ENCODE measurements at places on chromosomes 11 and 22. TPM values are rescaled to one million over a fixed set of nuclear protein-coding genes. Genes with fewer than 3 reads are reported as not detected.
A peak's percentile ranks its signal among the peaks of the same experiment; 100 is the strongest.

The VPS37C gene
- 10.6 TPM for total RNA-seq

DNA sequence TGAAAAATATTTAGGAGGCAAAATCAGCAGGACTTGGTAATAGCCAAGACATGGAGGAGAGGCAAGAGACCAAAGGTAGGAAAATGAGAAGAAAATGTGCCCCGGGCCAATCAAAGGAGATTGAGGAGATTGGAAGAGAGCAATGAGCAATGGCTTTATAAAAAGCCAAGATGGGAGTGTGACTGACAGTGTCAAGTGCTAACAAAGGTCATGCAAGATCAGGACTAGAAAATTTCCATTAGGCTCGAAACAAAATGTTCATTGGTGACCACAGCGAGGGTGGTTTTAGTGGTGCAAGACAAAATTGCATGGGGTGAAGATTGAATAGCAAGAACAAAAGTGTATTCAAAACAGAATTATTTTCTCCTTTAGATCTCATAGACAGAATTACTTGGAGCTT, 45.2 kb upstream of the TBCEL start:
- H3K4me1 ChIP-seq, result no peaks in the 10 kb centered on the region
- H3K27me3 ChIP-seq, result peaks cover 25% of the 10 kb centered on the region
- H3K36me3 ChIP-seq, result no peaks in the 10 kb centered on the region
- no peak overlapping the region for H3K4me3 ChIP-seq
- DNase-seq, result no peak
- no peak overlapping the region for H3K27ac ChIP-seq

The ASCL2 gene
- 2.0 TPM for total RNA-seq

GRCh38 chr11:107413352-107413751, 44.3 kb downstream of the CWF19L2 start:
- no peak overlapping the region for H3K27ac ChIP-seq
- H3K36me3 ChIP-seq, result peaks cover 31% of the 10 kb centered on the region
- peaks cover 5% of the 10 kb centered on the region for H3K4me1 ChIP-seq
- DNase-seq, result no peak
- no peaks in the 10 kb centered on the region for H3K27me3 ChIP-seq

GRCh38 chr22:47247579-47248240, 485.3 kb downstream of the TBC1D22A start:
- H3K36me3 ChIP-seq, result no peaks in the 10 kb centered on the region
- H3K27me3 ChIP-seq, result peaks cover 18% of the 10 kb centered on the region
- no peak overlapping the region for H3K27ac ChIP-seq
- DNase-seq, result no peak

The PGR gene
- total RNA-seq, result not detected

The KRTAP5-11 gene
- total RNA-seq, result not detected

The OR5T2 gene
- total RNA-seq, result not detected

GRCh38 chr11:47394322-47395222, 13.8 kb upstream of the SLC39A13 start:
- H3K27me3 ChIP-seq, result no peaks in the 10 kb centered on the region
- peaks cover 23% of the 10 kb centered on the region for H3K4me1 ChIP-seq
- H3K4me3 ChIP-seq, result peak overlapping the region; percentile 23
- peak overlapping the region; percentile 95 for H3K27ac ChIP-seq

GRCh38 chr22:37503850-37504249, 15.4 kb downstream of the CARD10 start:
- H3K4me1 ChIP-seq, result peaks cover 12% of the 10 kb centered on the region
- no peak overlapping the region for H3K27ac ChIP-seq
- H3K36me3 ChIP-seq, result no peaks in the 10 kb centered on the region
- no peak overlapping the region for H3K4me3 ChIP-seq
- H3K27me3 ChIP-seq, result no peaks in the 10 kb centered on the region
- no peak for DNase-seq

GRCh38 chr11:19290356-19290755, 49.6 kb upstream of the E2F8 start:
- H3K4me3 ChIP-seq, result no peak overlapping the region
- DNase-seq, result no peak
- no peak overlapping the region for H3K27ac ChIP-seq
- H3K27me3 ChIP-seq, result peaks cover 6% of the 10 kb centered on the region
- no peaks in the 10 kb centered on the region for H3K36me3 ChIP-seq

DNA sequence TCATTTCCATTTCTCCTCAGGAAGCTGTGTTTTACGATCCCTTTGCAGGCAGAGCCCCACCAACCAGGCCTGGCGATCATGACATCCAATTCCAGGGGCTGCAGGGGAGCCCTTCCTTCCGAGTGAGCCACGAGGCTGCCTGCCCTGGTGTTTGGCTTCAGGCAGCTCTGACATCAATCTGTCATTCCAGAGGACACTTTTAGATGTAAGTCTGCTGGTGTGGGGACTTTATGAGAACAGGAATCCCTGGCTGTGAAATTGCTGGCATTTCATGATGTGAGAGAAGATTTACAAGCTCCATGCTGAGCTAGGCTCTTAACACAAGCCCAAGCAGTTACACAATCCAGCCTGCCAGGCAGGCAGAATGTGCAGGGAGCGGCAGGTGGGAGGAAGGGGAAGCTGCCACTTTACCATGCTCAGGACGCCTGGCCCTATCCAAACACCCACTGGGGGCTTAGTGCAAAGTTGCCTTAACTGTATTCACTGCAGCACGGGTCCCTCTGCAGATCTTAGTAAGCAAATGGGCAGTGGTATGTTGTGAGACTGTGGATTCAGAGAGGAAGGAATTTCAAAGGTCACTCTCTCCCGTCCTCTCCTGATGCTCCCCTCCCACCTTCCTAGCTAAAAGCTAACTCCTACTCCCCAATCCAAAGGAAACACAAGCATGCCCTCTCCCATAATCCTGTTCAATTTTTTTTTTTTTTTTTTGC, 43.4 kb upstream of the MICAL2 start:
- H3K4me1 ChIP-seq, result peaks cover 1% of the 10 kb centered on the region
- no peak overlapping the region for H3K4me3 ChIP-seq
- H3K27me3 ChIP-seq, result peaks cover 2% of the 10 kb centered on the region
- no peak overlapping the region for H3K27ac ChIP-seq
- H3K36me3 ChIP-seq, result peaks cover 1% of the 10 kb centered on the region

The TIGD3 gene
- total RNA-seq, result 1.1 TPM

All from activated CD4-positive, alpha-beta T cell treated with anti-CD3 and anti-CD28 coated beads for 36 hours (primary cell).